ENCODE measurements at places on chromosomes 3 and 15.

DNA sequence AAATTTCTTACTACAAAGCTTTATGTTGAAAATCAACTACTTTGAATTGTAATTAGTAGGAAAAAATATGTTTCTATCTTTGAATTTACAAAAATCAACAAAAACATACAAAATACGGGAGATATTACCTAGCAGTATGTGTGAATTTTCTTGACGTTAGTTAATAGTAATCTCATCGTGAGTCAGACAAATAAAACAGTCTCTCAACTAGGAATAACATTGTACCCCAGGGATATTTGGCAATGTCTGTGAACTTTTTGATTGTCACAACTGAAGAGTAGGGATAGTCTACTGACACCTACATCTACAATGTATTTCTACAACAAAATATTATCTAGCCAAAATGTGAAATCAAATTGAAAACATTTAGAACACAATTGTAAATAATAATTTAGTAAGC lies 250.3 kb downstream of the POLQ start:
- DNase-seq, result no peak

DNA sequence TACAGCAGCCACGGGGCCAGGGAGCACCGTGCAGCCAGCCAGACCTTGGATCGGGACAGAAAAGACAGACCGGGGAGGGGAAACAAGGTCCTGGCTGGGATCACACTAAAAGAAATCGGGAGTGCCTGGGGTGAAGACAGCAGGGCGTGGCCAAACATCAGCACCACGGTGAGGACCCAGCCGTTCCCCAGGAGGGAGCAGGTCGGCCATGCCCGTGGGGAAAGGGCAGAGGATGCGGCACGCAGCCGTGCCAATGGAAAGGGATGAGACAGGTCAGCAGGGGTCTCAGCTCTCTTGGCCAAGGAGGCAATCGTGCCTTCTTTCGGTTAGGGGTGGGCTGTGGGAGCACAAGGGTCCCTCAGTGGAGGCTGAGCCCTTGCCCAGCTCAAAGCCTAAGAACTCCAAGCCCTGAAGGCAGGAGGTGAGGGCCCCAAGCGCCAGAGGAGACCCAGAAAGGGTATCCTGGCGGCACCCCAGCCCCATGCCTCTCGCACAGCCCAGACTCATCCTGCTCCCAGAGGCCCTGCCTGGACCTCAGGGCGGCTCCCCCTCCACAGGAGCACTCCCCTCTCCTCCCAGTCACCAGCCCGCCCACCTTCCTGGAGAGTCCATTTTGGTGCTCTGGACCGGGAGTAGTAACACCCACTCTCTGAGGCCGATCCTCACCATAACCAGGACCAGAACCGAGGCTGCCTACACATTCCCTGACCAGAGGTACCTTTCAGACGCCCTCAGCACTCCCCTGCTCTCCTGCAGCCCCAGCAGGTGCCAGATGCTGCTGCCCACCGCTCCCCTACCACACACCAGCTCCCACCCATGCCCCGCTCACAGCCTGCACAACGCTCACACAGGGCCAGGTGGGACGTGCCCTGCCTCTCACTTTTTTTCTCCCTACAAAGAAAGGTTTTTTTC lies 23.2 kb upstream of the OCA2 start:
- no peak for DNase-seq

GRCh38 chr15:96737408-96737807 lies 406.9 kb downstream of the NR2F2 start:
- DNase-seq, result no peak

- DNase-seq, result no peak
These were observed 353.1 kb downstream of the ERC2 start for GRCh38 chr3:56115199-56115598.

DNA sequence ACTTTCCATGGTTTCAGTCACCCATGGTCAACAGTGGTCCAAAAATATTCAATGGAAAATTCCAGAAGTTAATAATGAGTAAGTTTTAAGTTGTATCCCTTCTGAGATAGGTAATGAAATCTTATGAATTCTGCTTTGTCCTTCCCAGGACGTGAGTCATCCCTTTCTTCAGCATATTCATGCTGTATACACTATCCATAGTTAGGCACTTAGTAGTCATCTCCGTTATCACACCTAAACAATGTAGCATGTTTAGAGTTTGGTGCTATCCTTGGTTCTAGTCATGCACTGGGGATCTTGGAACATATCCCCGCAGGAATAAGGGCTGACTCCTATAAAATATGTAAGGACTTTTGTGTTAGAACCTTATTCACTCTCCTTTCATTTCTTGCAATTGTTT lies 153.2 kb downstream of the UNC13C start:
- no peak for DNase-seq

DNA sequence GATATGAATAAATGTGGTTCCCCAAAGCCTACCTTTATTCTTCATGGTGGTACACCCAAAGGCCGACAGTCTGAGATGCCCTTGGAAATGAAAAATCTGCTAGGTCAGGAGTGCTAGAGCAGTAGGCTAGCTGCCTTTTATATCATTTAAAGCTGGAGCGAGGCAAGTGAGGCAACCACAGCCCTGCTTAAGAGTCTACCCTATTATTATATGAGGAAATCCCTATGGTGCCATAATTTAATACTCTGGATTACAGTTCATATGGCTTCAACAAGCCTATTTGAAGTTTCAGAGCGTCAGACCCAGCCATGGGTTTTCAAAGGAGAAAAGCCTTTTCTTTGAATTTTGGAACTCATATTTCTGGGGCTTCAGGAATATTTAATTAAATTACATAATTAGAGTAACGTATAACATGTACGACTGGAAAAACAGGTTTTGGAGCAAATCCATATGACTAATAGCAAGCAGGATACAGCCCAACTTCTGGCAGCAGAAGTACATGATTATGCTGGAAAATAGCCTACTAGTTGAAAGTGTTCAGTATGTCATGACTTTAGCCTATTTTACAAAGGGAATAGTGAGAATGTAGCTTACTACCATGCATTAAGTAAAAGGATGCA lies 18.0 kb upstream of the SLTM start:
- DNase-seq, result no peak

DNA sequence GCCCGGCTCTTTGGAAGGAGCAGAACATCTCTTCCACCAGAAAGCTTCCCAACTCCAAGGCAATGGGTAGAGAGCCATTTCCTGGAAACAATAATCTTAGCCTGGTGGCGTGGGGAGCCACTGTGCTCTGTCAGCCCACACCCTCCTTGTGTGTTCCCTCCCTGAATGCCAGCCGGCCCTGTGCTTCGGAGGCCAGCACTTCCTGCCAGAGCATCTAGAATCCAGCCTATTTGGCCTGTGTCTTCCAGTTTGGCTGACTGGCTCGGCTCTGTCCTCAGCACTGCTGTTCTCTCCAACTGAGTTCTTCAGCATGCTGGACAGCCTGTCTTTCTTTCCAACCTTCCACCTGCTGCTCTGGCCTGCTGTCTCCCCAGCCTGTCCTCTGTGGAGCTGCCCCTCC lies 349.3 kb downstream of the MFSD1 start:
- no peak for DNase-seq

- DNase-seq, result no peak
These were observed 108.7 kb downstream of the SLMAP start for GRCh38 chr3:57864853-57865252.

DNA sequence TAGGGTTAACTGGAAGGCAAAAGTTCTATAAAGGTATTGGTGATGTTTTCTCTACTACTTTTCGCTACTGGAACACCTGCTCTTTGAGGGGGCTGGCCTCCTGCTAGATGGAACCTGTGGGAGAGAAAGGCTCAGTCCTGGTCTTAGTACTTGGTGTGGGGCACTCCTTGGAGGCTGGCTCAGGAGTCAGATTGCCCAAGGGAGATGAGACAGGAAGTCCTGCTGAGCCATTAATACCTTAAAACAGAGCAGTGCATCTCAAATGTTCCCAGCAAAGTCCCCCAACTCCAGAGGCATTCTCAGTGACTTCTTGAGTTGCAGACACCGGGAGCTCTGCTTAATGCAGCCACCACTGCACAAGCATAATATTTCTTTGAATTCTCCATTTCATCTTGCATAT lies 3.1 kb upstream of the ADAMTSL3 start:
- no peak for DNase-seq

DNA sequence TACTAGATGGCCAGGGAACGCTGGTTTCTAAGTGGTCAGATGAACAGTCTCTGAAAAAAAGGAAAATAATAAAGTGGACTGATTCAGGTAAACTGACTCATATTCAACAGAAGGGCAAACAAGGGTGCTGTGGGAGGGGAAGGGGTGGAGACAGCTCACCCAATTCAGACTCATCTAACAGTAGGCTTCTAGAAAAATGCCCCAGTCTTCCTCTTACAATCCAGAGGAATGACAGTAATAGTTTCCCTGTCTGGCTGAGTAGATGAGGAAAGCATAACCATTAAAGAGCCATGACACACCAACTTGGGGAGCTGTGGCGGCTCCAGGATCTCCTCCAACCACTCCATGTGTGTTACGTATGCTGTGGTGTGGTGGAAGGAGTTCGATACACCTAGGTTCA lies 231.4 kb upstream of the UMPS start:
- no peak for DNase-seq

DNA sequence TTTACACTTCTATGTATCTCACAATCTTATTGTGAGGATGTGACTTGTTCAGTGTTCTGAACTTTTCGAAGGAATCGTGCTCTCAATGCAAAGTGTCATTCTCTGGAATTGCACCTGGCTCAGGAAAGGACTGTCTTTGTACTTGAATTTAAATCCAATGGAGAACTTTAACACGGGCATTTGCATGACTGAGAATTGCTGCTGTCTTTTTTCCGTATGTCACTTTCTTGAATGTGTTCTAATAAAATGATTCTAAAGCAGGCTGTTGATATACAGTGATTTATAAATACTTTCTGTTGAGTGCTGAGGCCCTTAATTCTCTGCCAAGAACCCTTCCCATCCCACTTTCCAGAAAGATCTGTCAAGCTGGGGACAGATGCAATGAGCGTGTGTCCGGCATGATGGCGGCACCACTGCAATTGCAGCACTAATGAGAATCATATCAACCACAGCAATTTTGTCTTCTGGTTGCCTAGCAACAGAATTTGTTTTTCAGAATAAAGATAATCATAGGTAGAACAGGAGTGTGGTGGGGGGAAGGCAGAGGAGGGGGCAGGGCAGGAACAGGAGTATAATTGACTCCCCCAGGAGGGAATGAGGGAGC lies 210.6 kb upstream of the UMPS start:
- no peak for DNase-seq

DNA sequence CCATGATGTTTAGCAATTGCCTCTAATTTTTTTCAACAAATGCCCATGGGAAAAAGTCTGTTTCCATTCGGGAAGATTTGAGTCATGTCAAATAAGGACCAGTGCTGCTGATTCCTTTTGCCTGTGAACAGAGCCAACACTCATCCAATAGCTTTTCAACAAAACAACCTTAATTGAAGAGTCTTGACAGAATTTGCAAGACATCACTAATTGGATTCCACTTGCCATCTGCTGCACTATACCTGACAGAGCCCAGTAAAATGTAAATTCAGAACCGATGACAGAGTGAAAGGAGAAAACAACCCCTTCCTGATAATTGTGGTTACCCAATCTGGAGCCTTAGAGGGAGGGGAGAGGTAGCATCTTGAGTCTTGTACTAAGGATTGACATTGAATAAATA lies 426.7 kb downstream of the AGBL1 start:
- no peak for DNase-seq

DNA sequence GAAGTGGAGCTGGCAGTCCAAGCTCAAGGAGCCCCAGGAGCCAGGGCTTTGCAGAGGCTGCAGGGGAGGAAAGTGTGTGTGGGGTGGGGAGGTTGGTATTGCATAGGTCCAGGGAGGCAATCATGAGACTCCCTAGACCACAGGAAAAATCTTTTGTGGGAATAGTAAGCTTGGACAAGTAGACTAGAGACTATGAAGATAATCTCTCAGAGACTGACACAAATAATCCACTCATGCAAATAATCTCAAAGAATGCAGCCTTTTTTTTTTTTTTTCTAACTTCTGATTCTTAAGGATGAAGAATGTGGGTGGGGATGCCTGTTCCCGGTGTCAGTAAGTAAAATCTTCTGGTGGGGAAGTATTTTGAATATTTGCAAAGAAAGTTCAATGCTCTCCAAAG lies 113.7 kb downstream of the GREM1 start:
- DNase-seq, result no peak

DNA sequence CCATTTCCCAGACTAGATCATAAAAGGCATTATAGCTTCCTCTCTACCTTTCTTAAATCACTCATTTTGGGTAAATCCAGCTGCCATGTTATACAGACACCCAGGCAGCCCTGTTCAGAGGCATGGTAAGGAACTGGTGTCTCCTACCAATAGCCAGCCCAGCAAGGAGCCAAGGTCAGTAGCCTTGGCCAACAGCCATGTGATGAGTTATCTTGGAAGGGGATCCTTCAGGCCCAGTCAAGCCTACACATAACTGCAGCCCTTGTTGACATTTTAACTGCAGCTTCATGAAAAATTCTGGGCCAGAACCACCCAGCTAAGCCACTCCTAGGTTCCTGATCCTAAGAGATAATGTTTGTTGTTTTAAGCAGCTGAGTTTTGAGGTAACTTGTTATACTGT lies 29.0 kb upstream of the ZMAT3 start:
- DNase-seq, result no peak

- no peak for DNase-seq
These were observed 68.1 kb upstream of the FOXP1 start for GRCh38 chr3:71651625-71652024.

- DNase-seq, result no peak
These were observed 93.6 kb upstream of the COL8A1 start for GRCh38 chr3:99544786-99545281.

- DNase-seq, result no peak
These were observed 99.9 kb upstream of the MLF1 start for GRCh38 chr3:158470944-158471638.

DNA sequence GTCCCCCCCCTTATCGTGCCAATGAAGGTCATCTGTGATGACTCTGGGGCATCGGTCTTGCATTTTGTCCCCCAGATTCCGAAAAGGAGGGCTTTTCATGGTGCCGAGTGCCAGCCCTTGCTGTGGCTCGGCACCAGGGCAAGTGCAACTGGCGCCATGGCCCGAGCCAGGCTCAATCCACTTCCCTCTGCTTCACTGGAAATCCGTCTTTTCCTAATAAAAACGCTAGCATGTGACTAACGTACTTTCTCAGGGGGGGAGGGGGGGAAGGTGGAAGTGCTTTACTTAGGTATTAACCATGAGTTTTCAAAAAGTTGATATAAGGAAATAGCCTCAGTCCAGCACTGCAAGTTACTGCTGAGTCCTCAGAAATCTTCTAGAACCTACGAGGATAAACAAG lies 20.5 kb downstream of the TRPM1 start:
- DNase-seq, result no peak

- no peak for DNase-seq
These were observed 25.2 kb upstream of the CCK start for GRCh38 chr3:42290966-42291714.

DNA sequence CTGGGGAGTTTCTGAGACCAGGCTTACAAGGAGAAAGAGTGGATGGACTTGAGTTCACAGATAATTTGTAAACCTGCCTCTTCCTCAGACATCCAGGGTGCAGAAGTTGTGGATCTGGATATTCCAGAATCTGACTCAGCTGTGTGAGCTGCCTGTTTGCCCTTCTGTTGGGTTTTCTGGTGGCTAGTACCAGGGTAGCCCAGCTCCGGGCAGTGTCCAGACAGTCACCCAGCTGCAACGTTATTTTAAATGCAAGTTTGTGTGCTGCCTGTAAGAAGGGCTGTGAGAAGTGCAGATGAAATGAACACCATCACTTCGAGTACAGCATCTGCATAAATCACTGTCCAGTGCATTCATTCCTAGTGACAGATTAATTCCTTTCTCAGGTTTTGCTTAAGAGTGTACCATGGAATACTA lies 1053.0 kb downstream of the TUSC7 start:
- no peak for DNase-seq
